CD8-positive, alpha-beta memory T cell (primary cell): ENCODE measurements at places on chromosomes 7 and 10. TPM values are rescaled to one million over a fixed set of nuclear protein-coding genes. Genes with fewer than 3 reads are reported as not detected.

GRCh38 chr10:218798-219197, 83.5 kb downstream of the ZMYND11 start:
- no peaks in the 10 kb centered on the region for H3K36me3 ChIP-seq
- peaks cover 12% of the 10 kb centered on the region for H3K4me1 ChIP-seq
- no peaks in the 10 kb centered on the region for H3K27me3 ChIP-seq
- H3K4me3 ChIP-seq = no peak overlapping the region
- no peak overlapping the region for H3K27ac ChIP-seq
- DNase-seq = no peak

DNA sequence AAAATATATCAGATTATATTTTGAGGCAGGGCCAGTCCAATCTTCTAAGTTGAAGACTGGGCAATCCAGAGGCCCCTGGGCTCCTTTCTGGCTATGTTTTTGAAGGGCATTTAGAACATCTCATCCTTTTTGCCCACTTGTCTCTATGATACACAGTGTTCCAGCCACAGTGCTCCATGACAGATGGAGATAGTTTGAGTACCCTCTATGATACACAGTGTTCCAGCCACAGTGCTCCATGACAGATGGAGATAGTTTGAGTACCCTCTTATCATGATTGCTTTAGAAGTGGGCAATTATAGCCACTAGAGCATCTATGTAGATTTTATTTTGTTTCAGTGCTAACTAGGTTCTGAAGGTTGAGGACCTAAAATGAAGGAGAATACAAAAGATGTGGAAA, 33.1 kb upstream of the A1CF start:
- no peak overlapping the region for H3K4me3 ChIP-seq
- H3K4me1 ChIP-seq = no peaks in the 10 kb centered on the region
- H3K27me3 ChIP-seq = no peaks in the 10 kb centered on the region
- H3K27ac ChIP-seq = no peak overlapping the region
- no peaks in the 10 kb centered on the region for H3K36me3 ChIP-seq

GRCh38 chr7:132446260-132446659, 130.0 kb downstream of the PLXNA4 start:
- no peak overlapping the region for H3K27ac ChIP-seq
- H3K4me1 ChIP-seq = peaks cover 15% of the 10 kb centered on the region
- no peaks in the 10 kb centered on the region for H3K27me3 ChIP-seq
- no peak overlapping the region for H3K4me3 ChIP-seq

GRCh38 chr7:54841772-54842697, 83.0 kb upstream of the SEC61G start:
- no peak for DNase-seq
- no peaks in the 10 kb centered on the region for H3K36me3 ChIP-seq
- no peak overlapping the region for H3K27ac ChIP-seq
- H3K4me3 ChIP-seq = no peak overlapping the region
- no peaks in the 10 kb centered on the region for H3K4me1 ChIP-seq
- no peaks in the 10 kb centered on the region for H3K27me3 ChIP-seq

DNA sequence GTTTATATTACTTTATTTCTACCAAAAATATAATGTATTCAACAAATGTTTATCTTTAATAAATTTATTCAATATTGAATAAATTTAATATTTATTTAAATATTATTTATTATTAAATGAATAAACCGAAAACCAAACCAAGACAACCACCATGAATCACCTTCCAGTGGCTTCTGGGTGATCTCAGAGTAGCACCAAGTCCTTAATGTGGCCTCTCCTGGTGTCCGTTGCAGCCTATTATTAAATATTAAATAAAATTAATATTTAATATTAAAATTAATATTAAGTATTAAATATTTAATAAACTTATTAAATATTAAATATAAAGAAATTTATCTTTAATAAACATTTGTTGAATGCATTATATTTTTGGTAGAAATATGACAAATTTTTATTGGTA, 143.3 kb upstream of the PLPP4 start:
- H3K36me3 ChIP-seq = no peaks in the 10 kb centered on the region
- DNase-seq = no peak
- no peak overlapping the region for H3K4me3 ChIP-seq
- H3K4me1 ChIP-seq = no peaks in the 10 kb centered on the region

DNA sequence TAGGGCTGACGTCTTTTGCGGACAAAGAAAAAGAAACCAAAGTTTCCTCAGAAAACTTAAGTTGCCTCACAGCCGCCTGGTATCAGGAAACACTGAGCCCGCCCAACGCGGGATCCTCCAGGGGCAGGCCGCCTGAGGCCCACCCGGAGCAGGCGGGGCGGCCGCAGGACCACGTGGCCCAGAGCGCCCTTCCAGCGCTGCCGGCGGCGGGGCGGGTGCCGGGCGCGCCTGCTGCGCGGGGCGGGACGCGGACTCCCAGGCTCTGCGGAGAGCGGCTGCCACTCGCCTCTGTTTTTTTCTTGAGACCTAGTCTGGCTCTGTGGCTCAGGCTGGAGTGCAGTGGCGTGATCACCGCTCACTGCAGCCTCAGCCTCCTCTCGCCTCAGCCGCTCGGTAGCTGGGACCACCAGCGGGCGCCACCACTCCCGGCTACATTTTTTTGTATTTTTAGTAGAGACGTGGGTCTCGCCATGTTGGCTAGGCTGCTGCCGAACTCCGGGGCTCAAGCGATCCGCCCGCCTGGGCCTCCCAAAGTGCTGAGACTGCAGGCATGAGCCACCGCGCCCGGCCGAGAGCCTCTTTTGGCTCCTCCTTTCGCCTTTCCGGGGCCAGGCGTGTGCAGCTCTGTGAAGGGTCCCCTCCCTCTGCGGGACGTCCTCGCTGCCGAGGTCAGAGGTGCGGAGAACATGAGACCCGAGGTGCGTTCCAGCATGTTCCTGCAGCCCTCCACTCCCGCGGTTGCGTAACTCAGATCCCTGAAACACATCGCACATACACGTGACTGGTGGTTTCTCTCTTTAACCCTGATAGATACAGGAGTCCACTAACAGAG, 11.6 kb upstream of the HNRNPF start:
- peak; percentile 91 for DNase-seq
- H3K27ac ChIP-seq = peak overlapping the region; percentile 88
- peak overlapping the region; percentile 90 for H3K4me3 ChIP-seq
- H3K36me3 ChIP-seq = no peaks in the 10 kb centered on the region

DNA sequence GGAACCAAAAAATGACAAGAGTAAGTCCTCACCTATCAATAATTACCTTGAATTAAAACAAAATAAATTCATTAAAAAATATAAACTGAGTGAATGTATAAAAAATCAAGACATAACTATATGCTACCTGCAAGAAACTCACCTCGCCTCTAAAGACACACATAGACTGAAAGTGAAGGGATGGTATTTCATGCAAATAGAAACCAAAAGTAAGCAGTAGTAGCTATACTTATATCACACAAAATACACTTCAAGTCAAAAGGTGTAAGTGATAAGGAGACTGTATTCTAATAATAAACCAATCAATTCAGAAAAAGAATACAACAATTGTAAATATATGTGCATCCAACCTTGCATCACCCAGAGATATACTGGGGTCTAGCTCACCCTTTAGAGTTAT, 332.6 kb downstream of the SH2D4B start:
- no peak overlapping the region for H3K4me3 ChIP-seq
- no peaks in the 10 kb centered on the region for H3K27me3 ChIP-seq
- no peak overlapping the region for H3K27ac ChIP-seq
- no peak for DNase-seq
- H3K4me1 ChIP-seq = no peaks in the 10 kb centered on the region
- no peaks in the 10 kb centered on the region for H3K36me3 ChIP-seq

- no peak overlapping the region for H3K4me3 ChIP-seq
- H3K36me3 ChIP-seq = peaks cover 31% of the 10 kb centered on the region
- no peaks in the 10 kb centered on the region for H3K27me3 ChIP-seq
- DNase-seq = no peak
Observed at GRCh38 chr10:28533186-28533564, 257 bp downstream of the WAC start.

GRCh38 chr7:143361552-143362130, 872 bp downstream of the FAM131B start:
- peaks cover 7% of the 10 kb centered on the region for H3K4me1 ChIP-seq
- DNase-seq = no peak
- no peaks in the 10 kb centered on the region for H3K36me3 ChIP-seq
- H3K4me3 ChIP-seq = peak overlapping the region; percentile 47

DNA sequence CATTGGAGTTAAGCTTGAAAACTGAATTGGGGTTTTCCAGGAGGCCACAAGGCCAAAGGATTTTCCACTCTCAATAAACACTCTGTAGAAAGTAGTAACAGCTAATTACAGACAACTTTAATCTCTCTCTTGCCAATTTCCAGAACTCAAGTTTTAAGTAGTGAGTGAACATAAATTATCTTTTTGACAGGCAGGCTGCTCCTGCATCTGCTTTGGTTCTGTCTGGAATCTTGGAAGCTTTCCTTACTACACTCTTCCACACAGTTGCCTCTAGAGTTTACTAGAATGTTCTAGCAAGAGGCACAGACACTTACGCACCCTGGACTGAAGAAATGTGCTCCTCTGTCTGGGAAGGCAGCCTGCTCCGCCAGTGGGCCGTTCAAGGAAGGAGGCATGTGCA, 90.5 kb upstream of the WAC start:
- no peaks in the 10 kb centered on the region for H3K4me1 ChIP-seq
- H3K36me3 ChIP-seq = no peaks in the 10 kb centered on the region
- no peak overlapping the region for H3K4me3 ChIP-seq
- no peaks in the 10 kb centered on the region for H3K27me3 ChIP-seq

GRCh38 chr7:151251689-151252560, 3.4 kb upstream of the SMARCD3 start:
- H3K27ac ChIP-seq = no peak overlapping the region
- H3K36me3 ChIP-seq = no peaks in the 10 kb centered on the region
- H3K4me1 ChIP-seq = peaks cover 16% of the 10 kb centered on the region
- no peak for DNase-seq
- no peak overlapping the region for H3K4me3 ChIP-seq

DNA sequence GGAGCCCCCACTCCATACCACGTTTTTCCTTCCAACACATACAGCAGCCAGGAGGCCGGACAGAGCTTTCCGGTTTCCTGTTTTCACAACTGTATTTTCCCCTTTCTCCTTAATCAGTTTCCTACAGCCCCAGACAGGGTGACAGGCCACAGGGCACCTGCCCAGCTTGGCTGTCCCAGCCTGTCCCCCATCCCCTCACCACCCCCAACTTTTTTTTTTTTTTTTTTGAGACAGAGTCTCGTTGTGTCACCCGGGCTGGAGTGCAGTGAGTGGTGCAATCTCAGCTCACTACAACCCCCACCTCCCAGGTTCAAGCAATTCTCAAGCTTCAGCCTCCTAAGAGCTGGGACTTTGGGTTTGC, 10.3 kb upstream of the HSPB1 start:
- H3K36me3 ChIP-seq = no peaks in the 10 kb centered on the region
- H3K4me1 ChIP-seq = peaks cover 10% of the 10 kb centered on the region
- no peak overlapping the region for H3K4me3 ChIP-seq
- DNase-seq = no peak
- H3K27me3 ChIP-seq = no peaks in the 10 kb centered on the region

DNA sequence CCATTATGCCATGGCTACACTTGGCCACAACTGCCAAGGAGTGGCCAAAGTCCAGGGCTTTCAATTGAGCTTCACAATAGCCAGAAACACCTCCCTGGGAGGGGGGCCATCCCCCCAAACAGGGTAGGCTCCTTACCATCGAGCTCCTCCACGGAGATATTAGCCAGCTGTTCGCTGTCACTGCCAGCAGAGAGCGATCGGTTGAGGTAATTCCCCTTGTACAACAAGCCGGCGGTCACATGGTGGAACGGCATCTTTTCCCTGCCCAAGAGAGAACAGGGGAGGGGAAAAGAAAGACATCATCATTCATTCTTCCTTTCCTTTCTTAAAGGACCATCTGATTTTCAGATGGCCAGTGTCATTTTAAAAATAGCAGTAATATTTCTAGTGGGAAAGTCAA, 133.6 kb downstream of the CALN1 start:
- H3K27me3 ChIP-seq = no peaks in the 10 kb centered on the region
- H3K36me3 ChIP-seq = no peaks in the 10 kb centered on the region
- no peaks in the 10 kb centered on the region for H3K4me1 ChIP-seq
- DNase-seq = no peak
- H3K4me3 ChIP-seq = no peak overlapping the region

DNA sequence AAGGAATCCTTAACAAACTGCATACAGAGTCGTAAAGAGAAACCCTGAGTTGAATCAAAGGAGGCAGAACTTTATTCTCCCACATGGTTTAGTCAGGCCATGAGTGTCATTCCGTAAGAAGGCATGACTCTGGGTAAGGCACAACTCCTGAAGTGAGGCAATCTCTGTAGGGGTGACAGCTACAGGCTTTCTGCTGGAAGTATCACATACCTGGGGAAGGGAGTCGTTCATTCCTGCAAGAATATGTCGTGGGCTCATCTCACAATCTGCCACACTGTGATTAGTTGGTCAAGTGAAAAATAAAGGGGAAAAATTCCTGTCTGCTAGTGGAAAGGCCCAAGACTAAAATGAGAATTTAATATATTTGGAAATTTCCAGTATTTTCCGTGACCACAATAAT, 392.6 kb downstream of the POM121L12 start:
- H3K4me3 ChIP-seq = no peak overlapping the region
- DNase-seq = no peak
- H3K27ac ChIP-seq = no peak overlapping the region
- no peaks in the 10 kb centered on the region for H3K36me3 ChIP-seq
- no peaks in the 10 kb centered on the region for H3K4me1 ChIP-seq

DNA sequence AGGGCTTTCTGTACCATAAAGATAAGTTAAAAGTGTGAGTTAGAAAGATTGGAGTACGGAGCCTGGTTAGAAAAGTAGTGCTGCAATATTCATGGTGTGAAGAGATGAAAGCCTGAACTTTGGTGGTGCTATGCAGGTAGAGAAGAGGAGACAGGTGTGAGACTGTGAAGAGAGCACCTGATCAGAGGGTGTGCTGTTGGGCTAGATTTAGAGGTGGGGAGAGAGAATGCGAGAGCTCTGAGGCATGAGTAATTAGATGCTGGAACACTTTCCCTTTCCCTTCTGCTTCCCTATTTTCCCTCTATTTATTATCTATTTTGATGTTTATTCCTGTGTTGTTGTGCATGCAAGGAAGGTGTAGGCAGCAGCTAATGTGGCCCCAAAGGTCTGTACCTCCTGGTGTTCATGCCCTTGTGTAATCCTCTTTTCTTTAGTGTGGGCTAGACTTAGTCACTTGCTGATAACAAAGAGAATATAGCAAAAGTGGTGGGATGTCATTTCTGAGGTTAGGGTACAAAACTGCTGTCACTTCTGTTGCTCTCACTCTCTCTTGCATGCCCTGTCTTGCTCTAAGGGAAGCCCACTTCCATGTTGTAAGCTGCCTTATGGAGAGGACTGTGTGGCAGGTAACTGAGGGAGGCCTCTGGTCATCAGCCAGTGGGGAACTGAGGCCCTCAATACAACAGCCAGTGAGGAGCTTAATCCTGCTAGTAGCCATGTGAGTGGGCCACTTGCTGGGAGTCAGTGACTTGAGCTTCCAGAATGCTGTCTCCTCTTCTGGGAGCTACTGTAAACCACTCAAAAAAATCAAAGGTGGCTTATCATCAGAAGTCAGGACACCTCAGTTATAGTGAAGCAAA, 2.6 kb upstream of the ATXN7L1 start:
- H3K4me3 ChIP-seq = no peak overlapping the region
- no peaks in the 10 kb centered on the region for H3K36me3 ChIP-seq

The SLC13A4 gene
- not detected for total RNA-seq

The EPHB6 gene
- 6.0 TPM for total RNA-seq

The SLC29A3 gene
- total RNA-seq = 8.2 TPM

The WAC gene
- 142 TPM for total RNA-seq

The GJD4 gene
- not detected for total RNA-seq
